ENCODE measurements at places on chromosomes 1 and 21.

- no peak overlapping the region for H3K27ac ChIP-seq
- no peak overlapping the region for H3K4me3 ChIP-seq
- peaks cover 28% of the 10 kb centered on the region for H3K36me3 ChIP-seq
Observed at GRCh38 chr1:245915406-245915805, 591.7 kb downstream of the SMYD3 start.

DNA sequence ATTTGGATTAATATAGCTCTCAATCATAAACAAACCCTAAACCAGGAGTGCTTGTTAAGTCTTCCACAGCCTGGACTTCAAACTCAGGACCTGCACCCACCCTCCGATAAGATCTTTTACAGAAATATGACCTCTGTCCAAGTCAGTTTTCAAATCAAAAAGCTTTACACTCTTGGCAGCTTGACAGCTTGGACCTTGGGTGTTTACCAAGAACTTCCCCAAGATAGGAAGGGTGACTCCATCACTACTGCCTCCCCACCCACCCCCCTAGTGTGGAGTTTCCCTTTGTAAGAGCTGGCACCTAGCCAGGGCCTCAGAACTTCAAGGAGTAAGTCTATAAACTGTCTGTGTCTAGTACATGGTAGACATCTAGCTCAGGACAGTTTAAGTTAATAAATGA, 9.6 kb downstream of the BCAR3 start:
- H3K27ac ChIP-seq: no peak overlapping the region
- no peaks in the 10 kb centered on the region for H3K36me3 ChIP-seq
- H3K27me3 ChIP-seq: no peaks in the 10 kb centered on the region
- no peaks in the 10 kb centered on the region for H3K4me1 ChIP-seq
- no peak for DNase-seq

DNA sequence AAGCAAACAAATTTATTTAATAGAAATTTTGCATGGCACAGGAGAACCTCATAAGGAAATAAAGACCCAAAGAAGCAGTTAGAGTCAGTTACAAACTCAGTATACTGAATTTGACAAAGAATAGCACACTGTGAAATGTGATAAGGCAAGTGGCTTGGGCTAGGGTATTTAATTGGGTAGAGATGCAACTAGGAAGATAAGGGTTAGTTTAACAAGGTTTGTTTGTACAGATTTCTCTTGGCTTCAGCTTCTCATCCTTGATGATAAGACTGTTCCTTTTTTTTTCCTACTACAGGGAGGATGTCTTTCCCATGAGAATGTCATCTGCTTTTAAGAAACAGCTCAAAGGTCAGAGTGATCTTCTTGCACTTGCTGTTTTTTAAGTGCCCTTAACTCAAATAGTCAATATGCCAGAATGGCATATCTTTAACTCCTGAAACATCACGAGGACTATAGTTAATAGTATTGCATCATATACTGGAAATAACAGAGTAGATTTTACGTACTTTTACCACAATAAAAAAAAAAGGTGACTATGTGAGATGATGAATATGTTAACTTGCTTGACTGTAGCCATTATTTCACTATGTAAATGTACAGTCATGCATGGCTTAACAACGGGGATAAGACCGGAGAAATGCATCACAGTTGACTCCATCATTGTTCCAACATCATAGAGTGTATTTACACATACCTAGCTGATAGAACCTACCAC, 9.2 kb upstream of the TRAF3IP3 start:
- DNase-seq: no peak
- H3K27ac ChIP-seq: peak overlapping the region; percentile 96
- H3K36me3 ChIP-seq: no peaks in the 10 kb centered on the region
- no peaks in the 10 kb centered on the region for H3K27me3 ChIP-seq
- H3K4me1 ChIP-seq: peaks cover 46% of the 10 kb centered on the region

- no peaks in the 10 kb centered on the region for H3K27me3 ChIP-seq
- no peak overlapping the region for H3K4me3 ChIP-seq
- H3K27ac ChIP-seq: no peak overlapping the region
Observed at GRCh38 chr1:243474136-243474881, 218.5 kb downstream of the SDCCAG8 start.

DNA sequence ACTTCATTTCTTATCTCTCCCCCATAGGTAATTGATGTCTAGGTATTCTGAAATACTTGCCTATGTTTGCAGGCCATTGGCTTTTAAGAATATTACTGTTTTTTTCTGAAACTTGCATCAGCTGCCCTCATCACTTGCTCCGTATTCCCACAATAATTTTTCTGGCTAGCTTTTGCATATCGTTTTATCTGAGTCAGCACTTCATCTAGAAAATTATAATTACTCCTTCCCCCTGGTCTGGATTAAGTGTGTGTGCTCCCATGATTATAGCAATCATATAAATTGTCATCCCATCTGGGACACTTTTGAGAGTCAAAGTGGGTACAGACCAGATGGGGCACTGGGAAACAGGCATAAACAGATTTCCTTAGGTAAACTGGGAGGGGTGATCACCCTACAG, 583.2 kb upstream of the B3GALT2 start:
- H3K4me1 ChIP-seq: peaks cover 5% of the 10 kb centered on the region
- no peak overlapping the region for H3K27ac ChIP-seq
- DNase-seq: no peak
- H3K36me3 ChIP-seq: peaks cover 3% of the 10 kb centered on the region

DNA sequence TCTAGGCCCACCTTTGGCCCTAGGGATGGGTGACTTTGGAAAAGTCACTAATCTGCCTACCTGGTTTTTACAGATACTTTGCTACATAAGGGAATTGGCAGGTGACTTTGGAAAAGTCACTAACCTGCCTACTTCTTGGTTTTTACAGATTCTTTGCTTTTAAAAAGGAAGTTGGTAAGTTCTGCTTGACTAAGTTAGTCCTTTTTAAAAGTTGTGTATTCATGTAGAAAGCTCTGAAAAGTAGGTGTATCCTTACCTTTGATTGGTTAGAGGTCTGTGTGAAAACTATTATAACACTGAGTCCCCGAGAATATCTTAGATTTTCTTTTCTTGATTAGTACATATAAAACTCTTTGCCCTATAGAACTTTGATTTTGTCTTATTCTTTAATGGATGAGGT, 12.4 kb downstream of the ATF6 start:
- H3K27me3 ChIP-seq: no peaks in the 10 kb centered on the region
- H3K4me3 ChIP-seq: no peak overlapping the region
- no peak for DNase-seq
- H3K4me1 ChIP-seq: no peaks in the 10 kb centered on the region
- H3K27ac ChIP-seq: no peak overlapping the region

- peaks cover 14% of the 10 kb centered on the region for H3K4me1 ChIP-seq
- peak overlapping the region; percentile 60 for H3K4me3 ChIP-seq
- no peak overlapping the region for H3K27ac ChIP-seq
- no peaks in the 10 kb centered on the region for H3K27me3 ChIP-seq
- H3K36me3 ChIP-seq: peaks cover 3% of the 10 kb centered on the region
- no peak for DNase-seq
Observed at GRCh38 chr21:46182548-46183336, 1.5 kb downstream of the SPATC1L start.

GRCh38 chr1:23050201-23050600, 30.9 kb downstream of the KDM1A start:
- no peaks in the 10 kb centered on the region for H3K27me3 ChIP-seq
- no peak overlapping the region for H3K27ac ChIP-seq
- H3K4me1 ChIP-seq: peaks cover 10% of the 10 kb centered on the region
- H3K4me3 ChIP-seq: no peak overlapping the region
- DNase-seq: no peak

GRCh38 chr1:97119260-97120158, 397.9 kb downstream of the PTBP2 start:
- no peaks in the 10 kb centered on the region for H3K4me1 ChIP-seq
- H3K36me3 ChIP-seq: peaks cover 37% of the 10 kb centered on the region
- H3K27me3 ChIP-seq: no peaks in the 10 kb centered on the region
- no peak overlapping the region for H3K4me3 ChIP-seq
- no peak for DNase-seq
- no peak overlapping the region for H3K27ac ChIP-seq

- DNase-seq: no peak
- H3K27me3 ChIP-seq: no peaks in the 10 kb centered on the region
- H3K27ac ChIP-seq: peak overlapping the region; percentile 90
- no peaks in the 10 kb centered on the region for H3K36me3 ChIP-seq
- H3K4me3 ChIP-seq: peak overlapping the region; percentile 96
- peaks cover 31% of the 10 kb centered on the region for H3K4me1 ChIP-seq
Observed at GRCh38 chr1:31787786-31788137, 23.6 kb upstream of the ADGRB2 start.

GRCh38 chr1:200181861-200182260, 154.4 kb downstream of the NR5A2 start:
- no peak overlapping the region for H3K4me3 ChIP-seq
- H3K36me3 ChIP-seq: peaks cover under 1% of the 10 kb centered on the region
- H3K27me3 ChIP-seq: peaks cover 34% of the 10 kb centered on the region
- H3K4me1 ChIP-seq: no peaks in the 10 kb centered on the region

DNA sequence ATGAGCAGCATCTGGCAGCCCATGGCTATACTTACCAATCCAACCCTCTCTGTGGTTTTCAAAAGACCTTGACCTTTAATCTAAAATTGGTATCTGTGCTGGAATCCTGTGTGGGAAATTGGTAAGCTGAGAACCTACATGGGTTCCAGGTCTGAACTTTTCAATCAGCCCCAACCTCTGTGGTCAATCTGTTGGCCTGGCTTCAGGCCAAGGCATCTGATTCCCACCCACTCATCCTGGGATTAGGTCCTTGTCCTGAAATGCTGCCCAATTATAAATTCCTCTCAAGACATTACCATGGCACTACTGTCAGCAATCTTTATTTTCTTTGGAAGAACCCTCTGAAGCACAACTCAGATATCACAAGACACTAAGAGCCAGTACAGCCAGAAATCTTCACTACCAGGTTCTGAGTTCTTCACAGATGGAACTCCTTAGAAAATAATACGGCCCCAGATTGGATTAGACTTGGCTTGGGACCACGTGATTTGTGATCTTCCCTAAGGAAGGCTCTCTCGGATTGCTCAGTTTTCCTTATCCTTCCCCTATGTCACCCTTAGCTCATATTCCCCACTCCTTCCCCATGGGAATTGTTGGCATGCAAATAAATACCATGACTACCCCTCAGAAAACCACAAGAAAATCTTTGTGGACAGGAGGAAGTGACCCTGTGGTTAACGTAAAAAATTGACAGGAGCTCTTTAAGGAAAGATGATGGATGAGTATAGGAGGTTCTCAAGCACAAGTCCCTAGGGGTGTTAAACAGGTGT, 207.9 kb upstream of the ST6GALNAC5 start:
- H3K4me3 ChIP-seq: no peak overlapping the region
- H3K27me3 ChIP-seq: no peaks in the 10 kb centered on the region
- no peak overlapping the region for H3K27ac ChIP-seq
- H3K36me3 ChIP-seq: peaks cover 4% of the 10 kb centered on the region
- DNase-seq: no peak
- H3K4me1 ChIP-seq: no peaks in the 10 kb centered on the region

DNA sequence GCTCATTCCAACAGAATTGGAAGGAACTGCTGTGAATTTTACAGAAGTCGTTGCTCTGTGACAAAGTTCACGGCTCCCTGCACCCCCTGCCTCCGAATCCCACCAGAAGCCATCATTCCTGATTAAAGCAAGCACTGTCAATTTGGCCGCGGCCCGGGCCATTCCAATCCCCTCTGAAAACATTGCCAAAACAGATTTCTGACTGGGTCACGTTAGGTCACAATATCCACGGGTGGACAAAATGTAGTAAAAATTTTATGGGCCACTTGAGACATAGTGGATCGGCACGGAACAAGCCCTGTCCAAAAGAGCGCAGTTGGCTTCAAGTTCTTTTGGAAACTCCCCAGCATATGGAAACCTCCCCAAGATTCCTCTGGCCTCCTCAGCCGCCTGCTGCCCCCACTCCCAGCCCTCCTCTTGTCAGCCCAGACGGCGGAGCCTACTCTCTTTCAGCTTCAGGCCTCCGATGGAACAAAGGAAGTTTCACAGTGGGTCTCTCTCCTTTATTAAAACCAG, 67.2 kb upstream of the IFNAR2 start:
- H3K36me3 ChIP-seq: peaks cover 8% of the 10 kb centered on the region
- no peak overlapping the region for H3K4me3 ChIP-seq
- H3K27ac ChIP-seq: no peak overlapping the region
- peaks cover 14% of the 10 kb centered on the region for H3K27me3 ChIP-seq

DNA sequence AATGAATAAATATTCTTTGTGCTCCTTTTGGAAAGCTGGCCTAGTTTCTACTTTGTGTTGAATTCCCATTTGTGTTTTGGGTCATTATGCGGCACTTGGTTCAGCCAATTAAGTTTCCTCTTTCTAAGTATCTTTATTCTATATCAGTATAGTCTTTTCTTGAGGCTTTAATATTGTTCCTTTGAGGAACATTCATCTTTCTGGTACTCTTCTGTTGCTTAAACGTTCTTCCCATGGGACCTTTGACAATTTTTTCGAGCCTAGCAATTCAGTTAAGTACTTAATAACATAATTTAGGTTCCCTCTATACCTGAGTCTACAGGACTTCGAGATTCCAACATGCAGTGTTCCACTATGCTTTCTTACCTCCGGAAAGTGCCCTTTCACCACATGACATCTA, 24.9 kb downstream of the ZBTB40 start:
- H3K27me3 ChIP-seq: no peaks in the 10 kb centered on the region
- no peak overlapping the region for H3K4me3 ChIP-seq
- peaks cover 34% of the 10 kb centered on the region for H3K36me3 ChIP-seq
- DNase-seq: no peak
- no peak overlapping the region for H3K27ac ChIP-seq
- peaks cover 25% of the 10 kb centered on the region for H3K4me1 ChIP-seq

DNA sequence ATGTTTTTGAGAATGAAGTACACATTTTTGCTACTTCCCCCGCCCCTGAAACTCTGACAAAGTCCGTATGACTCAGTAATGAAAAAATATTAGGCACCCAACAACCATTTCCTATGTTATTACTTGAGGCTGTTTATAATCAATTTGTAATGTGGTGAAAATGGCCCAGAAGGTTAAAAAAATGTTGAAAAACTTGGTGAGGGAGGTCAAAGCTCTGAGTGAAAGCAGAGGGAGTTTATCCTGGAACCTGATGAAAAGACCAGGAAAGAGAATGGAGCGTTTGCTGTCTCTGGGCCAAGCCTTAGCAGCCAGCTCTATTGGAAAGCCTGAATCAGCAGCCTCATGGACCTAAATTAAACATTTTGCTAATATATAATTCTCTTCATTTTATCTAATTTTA, 367.7 kb upstream of the NEGR1 start:
- H3K4me3 ChIP-seq: no peak overlapping the region
- no peak for DNase-seq

GRCh38 chr1:70896224-70896623, 151.4 kb downstream of the PTGER3 start:
- no peak overlapping the region for H3K27ac ChIP-seq
- peaks cover 17% of the 10 kb centered on the region for H3K27me3 ChIP-seq
- no peak overlapping the region for H3K4me3 ChIP-seq
- DNase-seq: no peak

Data from naive thymus-derived CD8-positive, alpha-beta T cell (primary cell).